ENCODE measurements at places on chromosomes 2 and 18. TPM values are rescaled to one million over a fixed set of nuclear protein-coding genes. Genes with fewer than 3 reads are reported as not detected.

Gene CNGA3
- total RNA-seq, result not detected

Gene POTEI
- total RNA-seq, result not detected

- H3K36me3 ChIP-seq, result peaks cover 2% of the 10 kb centered on the region
- peaks cover 79% of the 10 kb centered on the region for H3K4me1 ChIP-seq
- no peak overlapping the region for H3K4me3 ChIP-seq
- no peaks in the 10 kb centered on the region for H3K27me3 ChIP-seq
- DNase-seq, result no peak
Measured at GRCh38 chr2:234245945-234246344, 195.4 kb downstream of the SPP2 start.

DNA sequence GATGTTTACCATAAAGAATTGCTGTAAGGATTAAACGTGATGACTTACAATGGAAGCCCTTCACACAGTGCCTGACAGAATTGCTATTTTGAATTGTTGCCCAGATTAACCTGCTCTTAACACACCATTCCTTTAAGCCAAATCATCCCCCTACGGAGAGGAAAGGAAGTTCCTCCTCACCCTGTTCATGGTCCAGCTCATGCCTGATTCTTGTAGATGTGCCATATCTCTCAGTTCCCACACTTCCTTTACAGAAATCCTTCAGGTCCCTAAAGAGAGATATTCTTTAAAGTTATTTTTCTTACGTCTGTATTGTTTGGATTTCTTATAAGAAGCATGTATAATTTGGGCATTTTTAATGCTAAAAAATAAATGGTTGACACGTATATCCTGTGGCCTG, 127.5 kb upstream of the DAPL1 start:
- no peak overlapping the region for H3K4me3 ChIP-seq
- H3K4me1 ChIP-seq, result no peaks in the 10 kb centered on the region
- no peak for DNase-seq
- H3K27ac ChIP-seq, result no peak overlapping the region

GRCh38 chr2:7517088-7517487, 599.9 kb downstream of the RNF144A start:
- no peak overlapping the region for H3K4me3 ChIP-seq
- H3K27me3 ChIP-seq, result no peaks in the 10 kb centered on the region

Data from Calu3 (cell line).